Glomerular endothelial cell (primary cell): ENCODE measurements at places on chromosomes 7 and 10.

- DNase-seq = no peak
Measured at GRCh38 chr7:104296900-104297299, 31.5 kb upstream of the LHFPL3 start.

GRCh38 chr7:123657304-123657685 lies 1.6 kb downstream of the LMOD2 start:
- DNase-seq = no peak

DNA sequence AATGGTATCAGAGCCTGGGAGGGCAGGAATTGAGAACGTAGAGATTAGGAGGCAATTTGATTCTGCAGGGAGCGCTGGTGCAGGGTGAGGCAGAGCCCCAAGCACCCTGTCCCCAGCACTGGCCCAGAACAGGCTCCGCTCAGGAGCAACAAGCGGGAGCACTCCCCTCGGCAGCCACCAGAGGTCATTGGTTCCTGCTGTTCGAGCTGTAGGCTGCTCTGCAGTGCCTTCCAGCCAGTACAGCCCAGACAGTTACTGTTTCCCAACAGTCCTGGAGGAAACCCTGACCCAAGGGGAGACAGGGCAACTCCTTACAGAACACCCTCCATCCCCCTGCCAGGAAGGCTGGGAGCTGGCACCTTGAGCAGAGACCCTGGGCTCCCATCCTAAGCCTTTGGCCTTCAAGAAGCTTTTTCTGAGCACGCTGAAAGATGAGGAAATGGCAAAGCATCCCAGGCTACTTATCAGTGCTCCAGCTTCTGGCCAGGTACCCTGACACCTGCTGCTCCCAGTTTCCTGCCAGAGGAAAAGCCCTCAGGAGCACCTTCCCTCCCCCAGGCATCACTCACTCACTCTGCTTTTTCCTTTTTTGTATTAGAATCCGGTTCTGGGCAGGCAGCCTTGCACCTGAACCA lies 71.2 kb upstream of the EFCAB10 start:
- no peak for DNase-seq

GRCh38 chr7:30260246-30260768 lies 24.1 kb upstream of the ZNRF2 start:
- no peak for DNase-seq
